H54 (cell line): ENCODE measurements at places on chromosomes 12 and 14.

DNA sequence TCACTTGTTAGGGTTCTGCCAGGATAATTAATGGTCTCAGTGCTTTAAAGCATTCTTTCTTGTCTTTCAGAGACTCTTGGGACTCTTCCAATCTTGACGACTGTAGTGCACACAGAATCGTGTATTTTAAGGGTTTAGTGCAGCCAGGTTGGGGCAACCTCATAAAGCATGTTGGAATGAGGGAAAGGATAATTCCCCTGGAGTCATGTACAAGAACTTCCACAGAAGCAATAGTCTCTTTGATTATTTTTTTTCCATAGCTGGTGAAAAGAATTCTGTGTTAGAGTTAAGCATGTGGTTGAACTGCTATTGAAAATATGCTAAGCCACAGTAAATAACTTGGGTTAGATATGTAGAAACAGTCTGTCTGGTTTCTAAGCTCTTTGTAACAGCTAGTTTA lies 246.8 kb upstream of the DAAM1 start:
- no peak for DNase-seq

- peak; percentile 12 for DNase-seq
These were observed 903 bp downstream of the PARPBP start for GRCh38 chr12:102120886-102121285.

DNA sequence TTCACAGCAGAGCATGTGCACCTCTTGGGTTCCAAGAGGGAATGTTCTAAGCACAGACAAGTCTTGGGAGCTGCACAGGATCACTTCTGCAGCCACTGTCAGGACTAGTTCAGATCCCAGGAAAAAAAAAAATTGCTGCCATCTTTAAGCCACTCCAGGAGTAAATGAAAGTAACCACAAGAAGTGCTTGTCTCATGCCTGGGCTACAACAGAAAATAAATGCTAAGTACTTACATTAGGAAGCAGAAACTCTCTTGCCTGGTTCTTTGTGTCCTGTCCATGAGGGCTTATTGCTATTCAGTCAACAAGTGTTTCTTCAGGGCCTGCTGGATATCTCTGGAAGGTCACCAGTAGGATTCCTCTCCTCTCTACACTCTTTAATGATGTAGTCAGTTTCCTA lies 176.1 kb downstream of the KTN1 start:
- DNase-seq: no peak

DNA sequence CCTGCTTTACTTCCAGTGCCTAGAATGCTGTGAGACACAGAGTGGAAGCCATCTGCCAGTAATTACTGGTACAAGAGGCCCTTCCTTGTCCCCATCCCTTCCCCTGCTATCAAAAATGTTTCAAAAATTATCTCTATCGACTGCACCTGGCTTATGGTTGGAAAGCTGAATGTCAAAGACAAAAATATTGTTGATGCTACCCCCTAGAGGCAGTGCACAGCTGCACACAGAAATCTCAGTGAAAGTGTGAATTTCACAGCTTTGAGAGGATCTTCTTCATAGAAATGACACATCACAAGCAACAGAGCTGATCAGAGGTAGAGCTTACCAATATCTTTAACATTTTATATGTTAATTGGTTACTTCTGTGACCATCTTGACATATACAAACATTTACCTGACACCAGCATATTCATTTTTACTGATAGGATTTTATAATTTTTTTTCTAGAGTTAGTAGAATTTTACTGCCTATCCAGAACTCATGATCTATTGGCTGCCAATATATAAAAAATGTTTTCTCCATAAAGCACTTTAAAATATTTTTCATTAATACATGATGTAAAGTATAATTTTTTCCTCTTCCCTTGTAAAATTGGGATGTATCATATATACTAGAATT lies 138.0 kb downstream of the AACS start:
- DNase-seq: no peak

- DNase-seq: no peak
These were observed 243.6 kb downstream of the KIF21A start for GRCh38 chr12:39199351-39199750.

- no peak for DNase-seq
These were observed 13.8 kb downstream of the TAOK3 start for GRCh38 chr12:118358612-118359540.

DNA sequence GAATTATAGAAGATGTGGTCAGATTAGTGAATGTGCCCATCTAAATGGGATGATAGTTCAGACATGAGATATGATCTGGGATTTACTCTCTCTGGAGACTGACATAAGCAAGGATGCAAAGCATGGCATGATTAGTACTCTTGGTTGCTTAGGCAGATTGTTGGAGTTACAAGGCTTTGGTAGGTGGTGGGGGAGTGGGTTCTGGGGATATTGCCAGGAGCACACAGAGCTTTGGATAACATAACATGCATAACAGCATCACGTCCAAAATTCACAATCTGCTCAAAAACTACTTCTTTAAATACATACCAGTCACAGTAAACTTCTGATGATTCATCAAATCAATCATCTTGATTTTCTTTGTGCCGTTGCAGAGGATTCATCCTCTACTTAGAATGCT lies 287.4 kb downstream of the ACSS3 start:
- no peak for DNase-seq

DNA sequence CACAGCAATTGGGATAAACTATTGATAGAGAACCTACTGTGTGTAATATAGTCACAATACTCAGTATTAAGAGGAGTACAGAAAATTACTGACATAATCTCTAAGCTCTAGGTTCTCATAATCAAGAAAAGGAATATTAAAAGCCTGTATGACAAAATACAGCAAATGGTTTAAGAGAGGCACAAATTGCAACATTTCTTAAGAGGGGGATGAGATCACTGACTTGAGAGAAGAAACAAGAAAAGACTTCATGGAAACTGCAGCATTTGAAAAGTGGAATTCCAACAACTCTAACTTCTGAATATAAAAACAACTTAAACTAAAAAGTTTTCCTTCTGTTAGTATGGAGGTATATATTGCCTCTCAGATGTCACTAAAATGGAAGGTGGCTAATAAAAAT lies 89.7 kb downstream of the NUMB start:
- no peak for DNase-seq

- no peak for DNase-seq
These were observed 278.9 kb upstream of the SOX5 start for GRCh38 chr12:24228371-24228770.

DNA sequence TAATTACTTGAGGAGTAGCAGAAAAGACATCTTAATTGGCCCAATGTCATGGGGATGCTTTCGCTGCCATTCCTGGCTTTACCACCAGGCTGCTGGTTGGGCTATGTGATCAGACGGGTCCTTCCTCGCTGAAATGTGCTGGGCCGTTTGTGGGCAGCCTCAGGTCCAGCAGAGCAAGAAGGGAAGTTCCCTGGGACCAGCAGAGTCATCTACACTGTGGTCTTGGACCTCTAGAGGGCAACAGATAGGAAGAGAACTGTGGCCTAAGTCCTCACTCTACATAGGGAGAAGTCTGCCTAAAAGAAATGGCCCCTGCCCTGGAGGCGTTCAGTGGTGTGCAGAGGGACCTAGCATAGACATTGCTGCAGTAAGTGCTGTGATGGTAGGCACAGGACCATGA lies 10.9 kb downstream of the EVL start:
- no peak for DNase-seq

DNA sequence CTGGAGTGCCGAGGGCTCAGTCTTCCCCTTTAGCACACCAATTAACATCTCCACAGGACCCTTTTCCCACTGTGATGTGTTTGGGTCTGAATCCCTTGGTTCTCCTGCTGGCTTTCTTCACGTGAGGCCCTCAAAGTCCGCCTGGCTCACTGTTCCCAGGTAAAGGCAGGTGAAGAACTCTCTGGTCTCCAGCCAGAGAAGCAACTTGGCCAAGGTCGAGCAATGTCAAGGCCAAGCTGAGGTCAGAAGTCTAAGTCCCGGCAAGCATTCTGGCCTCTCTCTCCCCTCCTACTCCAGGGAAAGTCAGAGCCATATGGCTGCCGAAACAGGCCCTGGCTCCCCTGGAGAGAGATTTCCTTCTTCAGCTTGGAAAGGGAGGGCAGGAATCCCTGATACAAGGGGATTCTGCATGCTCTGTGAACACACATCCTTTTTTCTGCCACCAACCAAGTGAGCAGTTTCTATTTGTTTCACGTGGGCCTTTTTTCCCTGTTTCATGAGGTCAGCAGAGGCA lies 61.4 kb upstream of the ESRRB start:
- no peak for DNase-seq

DNA sequence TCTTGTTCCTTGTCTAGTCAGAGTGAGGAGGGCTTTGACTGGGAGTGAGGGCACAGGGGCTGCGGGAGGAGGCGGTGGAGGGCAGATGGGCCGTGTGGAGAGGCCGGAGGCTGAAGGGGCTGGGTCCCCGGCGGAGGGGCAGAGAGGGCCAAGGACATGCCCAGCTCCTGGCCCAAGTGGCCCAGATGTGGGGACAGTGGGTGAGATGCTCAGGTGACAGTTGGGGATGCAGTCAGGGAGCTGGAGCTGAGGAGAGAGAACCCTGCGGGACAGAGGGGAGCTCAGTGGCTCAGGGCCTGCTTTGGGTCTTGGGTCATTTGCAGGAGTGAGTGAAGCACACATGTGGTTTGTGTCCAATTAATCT lies 26.5 kb upstream of the PLD4 start:
- no peak for DNase-seq

DNA sequence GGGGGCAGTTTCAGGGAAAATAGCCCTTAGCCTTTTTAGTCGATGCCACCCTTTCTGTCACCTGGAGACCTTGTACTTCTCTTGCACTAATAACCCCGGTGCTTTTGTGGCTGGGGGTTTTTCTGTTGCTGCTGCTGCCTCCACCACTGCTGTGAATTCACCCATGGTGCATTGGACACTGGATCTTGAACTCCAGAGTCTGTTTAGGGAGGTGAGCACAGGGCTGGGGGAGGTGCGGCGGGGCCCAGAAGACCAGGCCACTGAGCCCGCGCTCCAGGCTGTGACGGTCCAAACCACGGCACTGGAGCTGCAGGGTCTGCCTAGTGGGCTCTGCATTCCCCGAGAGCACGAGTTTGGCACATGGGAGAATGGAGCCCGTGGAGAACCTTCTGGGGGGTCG lies 100.6 kb downstream of the NINJ2 start:
- DNase-seq: no peak

DNA sequence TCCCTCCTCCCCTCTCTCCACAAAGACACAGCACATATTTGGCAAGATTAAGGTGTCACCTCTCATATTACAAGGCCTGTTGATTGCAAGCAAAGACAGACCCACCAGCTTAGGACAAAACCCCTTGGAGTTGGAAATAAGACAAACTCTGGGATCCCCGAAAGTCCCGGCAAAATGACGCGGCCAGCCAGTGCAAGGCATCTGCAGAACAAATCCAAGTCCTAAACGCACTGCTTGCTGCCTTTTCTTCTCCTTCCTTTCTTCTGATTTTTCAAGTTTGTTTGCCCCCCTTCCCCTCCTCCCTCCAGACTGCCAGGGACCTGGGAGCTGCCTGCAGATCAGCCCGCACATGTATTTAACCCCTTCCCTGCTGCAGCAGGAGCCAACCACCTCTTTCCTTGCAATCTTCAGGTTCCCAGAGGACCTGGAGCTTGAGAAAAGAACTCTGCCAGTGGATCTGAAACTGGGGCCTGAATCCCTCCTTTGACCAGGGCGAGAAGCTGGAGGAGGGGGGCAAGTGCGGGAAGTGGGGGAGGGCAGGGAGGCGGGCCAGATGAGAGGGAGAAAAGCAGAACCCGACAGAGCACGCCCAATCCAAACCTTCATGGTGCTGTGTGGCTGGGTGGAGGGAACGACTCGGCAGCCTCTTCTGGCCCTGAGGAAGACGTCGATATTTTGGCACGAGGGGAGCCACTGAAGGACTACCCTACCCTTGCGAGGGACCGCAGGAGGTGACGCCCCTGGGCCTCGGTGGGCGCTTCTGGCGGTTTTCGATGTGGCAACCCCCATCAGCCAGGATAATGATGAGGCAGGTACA lies 2.0 kb upstream of the NTF3 start:
- DNase-seq: no peak

GRCh38 chr14:101476258-101476915 lies 84.9 kb upstream of the DIO3 start:
- no peak for DNase-seq

DNA sequence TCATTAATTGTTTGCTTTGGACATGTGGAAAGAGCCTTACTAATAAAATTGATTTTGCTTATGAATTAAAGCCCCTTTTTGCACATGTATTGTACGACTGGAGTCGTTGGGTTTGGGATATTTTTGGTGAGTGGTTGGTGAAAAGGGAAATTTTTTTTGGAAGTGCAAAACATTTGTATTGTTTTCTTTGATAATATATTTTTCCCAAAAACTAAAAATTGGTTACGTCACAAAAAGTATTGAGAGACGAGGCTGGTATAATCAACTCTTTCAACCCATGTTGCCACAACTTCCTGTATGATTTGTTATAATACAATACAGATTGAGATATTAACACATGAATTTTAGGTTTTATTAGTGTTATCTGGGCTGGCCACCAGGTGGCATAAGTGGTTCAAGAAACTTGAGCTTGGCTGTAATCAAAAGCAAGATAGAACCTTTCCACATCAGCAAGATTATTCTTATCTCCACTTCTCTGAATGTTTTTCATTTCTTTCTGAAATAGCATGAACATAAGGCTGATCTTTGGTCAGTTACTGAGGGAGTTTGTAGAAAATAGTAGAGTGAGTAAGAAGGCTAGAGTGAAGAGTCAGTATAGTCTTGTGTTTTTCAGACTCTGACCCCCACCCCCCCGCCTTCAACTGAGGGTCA lies 8.7 kb downstream of the NGDN start:
- DNase-seq: peak; percentile 14

GRCh38 chr12:71890475-71890874 lies 48.2 kb upstream of the TPH2 start:
- DNase-seq: no peak

GRCh38 chr12:6214633-6215032 lies 14.4 kb downstream of the CD9 start:
- DNase-seq: no peak

- DNase-seq: peak; percentile 64
These were observed 7.5 kb downstream of the C14orf180 start for GRCh38 chr14:104586832-104587620.

DNA sequence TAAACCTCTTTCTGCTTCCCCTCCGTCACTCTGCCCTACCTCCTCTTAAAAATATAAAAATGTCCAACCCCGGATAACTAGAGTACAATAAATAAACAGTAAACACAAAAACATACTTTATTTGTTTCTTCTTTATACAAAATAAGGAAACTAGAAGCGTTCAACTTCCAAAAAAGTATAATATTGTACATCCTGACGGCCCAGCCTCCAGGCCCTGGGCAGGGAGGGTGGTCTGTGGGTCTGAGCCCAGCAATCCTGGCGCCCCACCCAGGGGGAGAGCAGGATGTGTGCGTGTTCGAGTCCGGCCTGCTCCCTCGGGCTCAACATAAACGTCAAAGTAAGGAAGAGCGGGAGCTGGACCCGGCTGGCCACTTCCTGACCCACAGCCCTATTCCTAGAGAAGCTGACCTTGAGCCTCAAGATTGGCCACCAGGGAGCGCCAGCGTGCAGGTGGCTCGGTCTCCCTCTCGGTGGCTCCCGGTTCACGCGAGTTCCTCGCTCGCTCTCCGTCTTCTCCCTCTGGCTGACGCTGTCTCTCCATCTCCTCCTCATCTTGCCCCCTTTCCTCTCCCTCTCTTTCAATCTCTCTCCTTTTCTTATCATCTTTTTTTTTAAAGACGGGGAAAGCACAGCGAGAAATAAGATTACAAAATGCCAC lies 9.4 kb downstream of the LHX5 start:
- peak; percentile 82 for DNase-seq
